ENCODE measurements at places on chromosomes 2 and 18.

DNA sequence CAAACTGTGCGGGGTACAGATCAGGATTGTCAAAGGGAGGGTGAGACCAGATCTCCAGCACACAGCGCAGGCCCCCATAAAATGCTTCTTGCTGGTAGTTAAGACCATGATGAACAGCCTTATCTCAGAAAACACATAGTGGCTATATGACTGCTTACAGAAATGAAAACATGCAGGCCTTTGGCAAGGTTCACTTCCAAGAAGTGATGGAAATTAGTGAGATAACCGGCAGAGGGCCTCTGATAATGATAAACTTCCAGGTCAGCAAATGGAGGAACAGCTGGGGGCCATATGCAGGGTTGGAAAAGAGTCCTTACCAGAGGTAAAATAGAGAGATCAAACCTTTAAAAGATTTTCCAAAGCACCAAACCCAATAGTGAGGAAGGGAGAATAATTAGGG lies 46.6 kb downstream of the CFAP221 start:
- no peak for DNase-seq

- no peak for DNase-seq
Observed at GRCh38 chr2:160266037-160266551, 66.0 kb upstream of the ITGB6 start.

DNA sequence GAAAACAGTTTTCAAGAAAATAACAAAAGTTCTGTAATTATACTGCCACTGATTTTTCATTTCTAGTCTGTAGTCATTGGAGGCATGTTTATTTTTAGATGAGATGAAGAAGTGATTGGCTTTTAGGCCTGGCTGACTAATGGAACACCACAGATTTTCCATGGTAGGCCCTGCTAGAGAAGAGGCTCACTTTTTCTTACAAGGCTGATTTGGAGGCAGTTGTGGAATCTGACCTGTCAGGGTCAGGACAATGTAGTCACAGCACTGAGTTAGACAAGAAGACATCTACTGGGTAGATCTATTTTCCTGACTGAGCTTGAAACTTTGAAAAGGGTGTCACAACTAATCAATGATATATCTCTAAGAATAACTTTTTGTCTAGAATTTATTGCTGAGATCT lies 43.9 kb downstream of the KDM3A start:
- no peak for DNase-seq

DNA sequence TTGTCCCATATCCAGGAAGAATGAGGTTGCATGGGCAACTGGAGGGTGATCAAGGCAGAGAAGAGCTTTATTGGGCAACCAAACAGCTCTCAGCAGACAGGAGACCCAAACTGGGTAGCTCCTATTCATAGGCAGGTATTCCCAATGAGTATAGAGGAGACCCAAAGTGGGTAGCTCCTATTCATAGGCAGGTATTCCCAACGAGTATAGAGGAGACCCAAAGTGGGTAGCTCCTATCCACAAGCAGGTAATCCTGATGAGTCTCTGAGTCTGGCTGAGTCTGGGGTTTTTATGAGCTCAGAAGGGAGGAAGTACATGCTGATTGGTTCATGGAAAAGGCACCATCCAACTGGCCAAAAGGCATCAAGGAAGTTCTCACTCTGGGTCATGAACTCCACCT lies 5.3 kb upstream of the GORASP2 start:
- DNase-seq: no peak

GRCh38 chr2:151096235-151096634 lies 165.4 kb downstream of the RBM43 start:
- no peak for DNase-seq

- no peak for DNase-seq
Observed at GRCh38 chr18:32441533-32441932, 29.1 kb downstream of the GAREM1 start.

DNA sequence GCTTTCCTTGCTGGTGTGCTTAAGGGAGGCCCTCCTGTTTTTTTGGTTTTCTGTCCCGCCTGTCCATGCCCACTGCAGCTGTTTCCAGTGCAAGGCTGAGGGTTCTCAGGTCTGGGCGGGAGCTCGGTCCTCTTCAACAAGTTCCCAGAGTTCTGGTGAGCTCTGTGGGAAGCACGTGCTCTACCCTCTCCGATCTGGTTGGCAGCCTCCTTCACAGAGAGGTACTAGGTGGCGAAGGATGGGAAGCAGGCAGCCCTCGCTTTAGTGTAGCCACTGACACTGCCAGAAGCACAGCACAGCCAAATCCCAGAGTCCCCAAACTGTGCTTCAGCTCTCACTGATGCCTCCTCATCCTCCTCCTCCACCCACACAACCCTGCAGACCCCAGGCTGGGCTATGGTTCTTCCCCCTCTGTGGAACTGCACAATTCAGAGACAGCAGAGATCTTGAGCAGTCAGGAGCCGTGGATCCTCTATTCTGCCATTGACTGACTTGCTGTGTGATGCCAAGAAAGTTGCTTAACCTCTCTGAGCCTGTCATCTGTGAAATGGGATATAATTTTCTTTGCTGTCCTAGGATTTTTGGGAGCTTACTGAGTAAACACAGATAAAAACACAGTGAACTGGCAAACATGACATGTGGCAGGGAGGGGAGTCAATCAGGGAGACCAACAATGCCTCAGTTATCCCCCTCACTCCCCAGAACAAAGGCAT lies 157.3 kb downstream of the MSH2 start:
- no peak for DNase-seq

- no peak for DNase-seq
Observed at GRCh38 chr18:57585421-57585820, 1.1 kb downstream of the FECH start.

GRCh38 chr18:76169733-76170132 lies 325.3 kb downstream of the ZNF516 start:
- DNase-seq: no peak

DNA sequence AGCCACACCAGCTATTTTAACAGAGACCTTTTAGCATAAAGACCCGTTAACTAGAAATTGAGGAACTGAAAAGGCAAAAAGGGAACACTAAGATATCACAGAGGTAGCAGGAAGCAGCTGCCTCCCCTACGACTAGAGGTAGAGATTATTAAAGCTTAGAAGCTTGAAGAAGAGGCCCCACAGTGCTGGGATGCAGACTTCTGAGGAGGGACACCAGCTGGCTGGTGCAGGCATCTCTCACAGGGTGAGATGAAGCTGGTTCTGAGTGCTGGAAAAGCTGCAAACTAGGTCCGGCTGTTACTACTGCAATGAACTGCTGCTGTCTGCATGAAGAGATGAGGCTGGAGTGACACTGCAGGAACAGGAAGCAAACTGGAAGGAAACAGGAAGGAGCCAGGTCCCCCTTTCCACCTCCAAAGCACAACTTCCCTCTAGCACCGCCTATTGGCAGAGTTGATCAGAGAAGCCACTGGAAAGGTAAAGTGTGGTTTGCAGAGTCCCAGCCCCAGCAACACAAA lies 61.2 kb upstream of the MRPS9 start:
- DNase-seq: no peak

DNA sequence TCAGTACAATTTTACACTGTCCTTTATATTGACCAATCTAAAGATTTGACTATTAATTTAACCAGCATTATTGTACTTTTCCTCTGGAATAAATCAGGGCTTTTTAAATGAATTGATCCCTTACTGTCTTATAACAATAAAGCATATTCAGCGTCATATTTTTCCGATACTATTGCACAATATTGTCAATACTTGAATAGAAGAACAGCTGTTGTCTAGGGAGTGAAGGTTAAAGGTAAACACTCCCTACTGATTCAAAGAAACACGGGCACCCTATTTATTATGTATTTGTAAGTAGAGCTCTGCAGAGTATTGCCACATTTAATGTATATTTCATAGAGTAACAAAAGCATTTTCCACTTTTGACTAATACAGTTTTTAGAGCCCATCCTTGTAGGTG lies 134.4 kb downstream of the CAMKMT start:
- DNase-seq: no peak

GRCh38 chr2:159168707-159169106 lies 117.8 kb downstream of the WDSUB1 start:
- no peak for DNase-seq

- DNase-seq: no peak
Observed at GRCh38 chr2:15729709-15730544, 138.3 kb downstream of the DDX1 start.

DNA sequence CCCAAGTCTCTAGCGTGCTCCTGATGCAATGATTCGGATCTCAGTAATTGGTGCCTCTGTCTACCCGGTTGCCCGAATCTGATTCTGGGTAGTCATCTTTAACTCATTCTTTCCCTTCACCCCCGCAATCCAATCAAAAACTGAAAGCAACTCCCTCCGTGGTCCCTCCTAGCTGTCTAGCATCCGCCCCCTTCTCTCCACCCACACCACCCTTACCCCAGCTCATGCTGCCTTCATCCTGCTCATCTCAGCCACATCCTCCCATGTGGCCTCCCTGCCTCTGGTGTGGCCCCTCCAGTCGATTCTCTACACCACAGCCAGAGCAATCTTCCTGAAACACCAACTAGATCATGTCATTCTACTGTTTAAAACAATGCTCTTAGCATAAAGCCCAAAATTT lies 62.3 kb downstream of the TTC32 start:
- no peak for DNase-seq

DNA sequence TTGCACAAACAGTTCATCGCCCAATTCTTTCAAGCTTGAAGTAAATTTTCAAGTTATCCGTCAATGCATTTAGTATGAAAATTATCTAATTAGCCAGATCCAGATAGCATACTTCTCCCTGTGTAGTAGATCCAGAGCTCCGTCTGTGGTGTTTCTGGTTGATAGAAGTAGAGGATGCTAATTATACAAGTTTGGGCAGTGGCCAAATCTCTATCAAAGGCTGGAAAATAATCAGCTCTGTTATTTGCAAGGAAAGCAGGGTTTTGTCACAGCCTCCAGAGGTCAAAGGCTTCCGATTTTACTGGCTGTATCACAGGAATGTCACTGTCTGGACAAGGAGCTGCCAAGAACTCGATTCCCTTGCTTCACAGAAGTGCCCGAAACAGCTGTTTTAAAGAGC lies 28.6 kb downstream of the LRRC30 start:
- no peak for DNase-seq

- DNase-seq: no peak
Observed at GRCh38 chr2:181890271-181890670, 1.3 kb upstream of the ITPRID2 start.

DNA sequence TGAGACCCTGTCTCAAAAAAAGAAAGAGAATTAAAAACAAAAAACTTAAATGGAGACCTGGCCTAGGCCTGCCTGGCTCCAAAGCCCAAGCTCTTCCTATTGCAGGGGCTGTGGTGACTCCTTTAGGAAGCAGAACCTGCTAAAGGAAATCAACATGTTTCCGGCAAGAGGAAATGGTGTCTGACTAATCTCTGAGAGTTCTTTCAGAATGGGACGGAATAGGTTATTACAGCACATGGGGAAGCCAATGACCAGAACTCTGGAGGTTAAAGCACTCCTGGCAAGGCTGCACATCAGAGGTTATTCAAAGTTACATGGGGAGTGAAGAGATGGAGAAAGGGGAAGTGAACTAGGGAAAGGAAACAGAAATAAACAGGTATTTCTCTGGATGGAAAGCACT lies 21.4 kb downstream of the KIF3C start:
- DNase-seq: no peak

- DNase-seq: no peak
Observed at GRCh38 chr2:205051417-205051816, 506.1 kb downstream of the PARD3B start.

- no peak for DNase-seq
Observed at GRCh38 chr2:86039963-86040655, 65.6 kb downstream of the POLR1A start.

- DNase-seq: no peak
Observed at GRCh38 chr2:72895759-72896281, 8.6 kb downstream of the SPR start.

- DNase-seq: no peak
Observed at GRCh38 chr2:75800456-75800855, 89.7 kb upstream of the GCFC2 start.

DNA sequence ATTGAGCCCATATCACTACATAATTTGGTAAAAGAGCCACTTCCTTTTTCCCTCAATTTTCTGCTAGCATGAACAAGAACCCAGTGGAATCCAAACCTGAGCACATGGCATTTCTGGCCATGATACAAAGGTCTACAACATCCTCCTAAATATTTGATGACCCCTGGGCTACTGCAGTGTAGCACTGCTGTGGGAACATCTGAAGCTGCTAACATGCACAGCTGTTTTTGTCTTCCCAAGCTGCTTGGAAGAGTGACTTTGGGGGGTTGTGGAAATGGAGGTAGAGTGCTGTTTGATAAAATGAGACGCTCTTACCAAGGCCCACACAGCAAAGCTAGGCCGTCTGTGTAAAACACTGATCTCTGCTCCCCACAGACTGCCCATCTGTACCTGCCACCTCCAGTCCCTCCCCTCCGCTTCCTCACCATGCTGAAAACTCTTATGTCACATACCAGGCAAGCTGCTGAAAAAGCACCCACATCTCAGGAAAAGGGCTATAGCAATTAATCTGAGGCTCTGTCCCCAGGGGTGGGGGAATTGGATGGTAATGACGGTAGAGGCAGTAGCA lies 197.2 kb upstream of the HNRNPA3 start:
- no peak for DNase-seq

DNA sequence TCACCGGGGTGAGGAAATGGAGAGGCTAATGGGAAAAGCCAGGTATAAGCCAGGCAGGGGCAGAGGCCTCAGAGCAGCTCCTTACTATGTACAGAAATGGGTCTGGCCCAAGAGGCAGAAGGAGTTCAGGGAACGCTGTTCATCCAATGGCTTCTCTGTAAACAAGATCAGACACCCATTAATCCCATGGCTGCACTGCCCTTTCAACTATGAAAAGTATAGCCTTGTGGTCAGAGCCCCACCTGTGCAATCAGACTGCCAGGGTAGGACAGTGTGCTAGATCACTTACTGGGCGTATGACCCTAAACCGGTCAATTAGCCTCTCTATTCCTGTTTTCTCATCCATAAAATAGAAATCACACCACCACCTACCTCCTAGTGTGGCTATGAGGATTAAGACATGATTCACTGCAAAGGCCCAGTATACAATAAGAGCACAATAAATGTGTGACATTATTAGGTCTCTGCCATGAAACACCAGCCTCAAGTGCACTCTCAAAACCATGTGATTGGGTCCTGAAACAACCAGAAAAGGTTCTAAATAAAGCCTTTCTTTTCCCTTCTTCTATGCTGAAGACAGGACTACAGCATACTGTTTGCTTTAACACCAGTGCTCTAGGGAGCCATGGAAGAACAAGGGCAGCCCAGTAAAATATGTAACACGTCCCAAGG lies 4.4 kb downstream of the ANKRD44 start:
- DNase-seq: no peak

- no peak for DNase-seq
Observed at GRCh38 chr18:45856531-45856930, 31.1 kb downstream of the SIGLEC15 start.

GRCh38 chr2:95023222-95023597 lies 2.3 kb upstream of the MAL start:
- DNase-seq: no peak

DNA sequence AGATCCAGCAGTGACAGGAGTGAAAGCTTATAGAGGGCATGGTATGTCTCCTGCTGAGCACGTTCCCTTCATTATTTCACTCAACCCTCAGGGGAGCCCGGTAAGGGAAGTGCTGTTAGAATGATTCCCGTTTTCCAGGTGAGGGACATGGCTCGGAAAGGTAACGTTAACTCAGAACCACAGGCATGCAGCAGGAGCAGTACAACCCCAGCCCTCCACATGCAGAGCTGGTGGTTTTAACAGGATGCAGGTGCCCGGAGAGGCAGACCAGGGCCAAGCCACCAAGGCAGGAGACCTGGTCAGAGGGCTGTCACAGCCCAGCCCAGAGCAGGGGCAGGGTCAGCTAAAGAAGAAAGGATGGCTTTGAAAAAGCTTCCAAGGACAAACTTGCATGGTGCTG lies 268.5 kb downstream of the SH3BP4 start:
- DNase-seq: no peak
